AG04449 (cell line): ENCODE measurements at places on chromosomes 4 and X.

GRCh38 chrX:17805120-17805519 is 56.0 kb downstream of the RAI2 start:
- no peak for DNase-seq

- DNase-seq, result no peak
These were observed 39.6 kb upstream of the BBS12 start for GRCh38 chr4:122692641-122693520.

- no peak for DNase-seq
These were observed 676.6 kb downstream of the FAT4 start for GRCh38 chr4:125991398-125991797.

GRCh38 chrX:7139202-7140081 is 8.1 kb upstream of the STS start:
- peak; percentile 44 for DNase-seq

- DNase-seq, result no peak
These were observed 72.9 kb downstream of the LRP2BP start for GRCh38 chr4:185322803-185323202.

GRCh38 chrX:95383778-95384177 is 1300.9 kb upstream of the DIAPH2 start:
- DNase-seq, result no peak

GRCh38 chr4:54139332-54139731 is 39.4 kb downstream of the GSX2 start:
- no peak for DNase-seq

DNA sequence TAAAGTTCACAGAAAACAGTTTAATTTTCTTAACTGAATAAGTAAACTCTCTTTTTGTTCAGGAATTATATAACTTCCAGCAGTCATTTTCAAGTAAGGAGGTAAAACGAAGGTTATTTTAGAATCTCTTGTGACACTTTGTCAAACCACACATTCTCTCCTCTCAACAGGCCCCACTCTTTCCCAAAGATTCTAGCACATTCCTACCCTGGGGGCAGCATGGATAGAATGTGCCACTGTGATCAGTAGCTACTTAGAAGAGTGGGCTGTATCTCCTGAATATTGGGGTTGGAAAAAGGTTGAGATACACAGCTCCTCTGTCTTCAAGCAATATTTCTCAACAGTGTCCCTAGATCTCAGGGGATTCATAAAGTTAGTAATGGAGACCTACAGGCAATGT is 157.6 kb downstream of the EMCN start:
- no peak for DNase-seq

- no peak for DNase-seq
These were observed 15.4 kb upstream of the JADE1 start for GRCh38 chr4:128793859-128794672.

DNA sequence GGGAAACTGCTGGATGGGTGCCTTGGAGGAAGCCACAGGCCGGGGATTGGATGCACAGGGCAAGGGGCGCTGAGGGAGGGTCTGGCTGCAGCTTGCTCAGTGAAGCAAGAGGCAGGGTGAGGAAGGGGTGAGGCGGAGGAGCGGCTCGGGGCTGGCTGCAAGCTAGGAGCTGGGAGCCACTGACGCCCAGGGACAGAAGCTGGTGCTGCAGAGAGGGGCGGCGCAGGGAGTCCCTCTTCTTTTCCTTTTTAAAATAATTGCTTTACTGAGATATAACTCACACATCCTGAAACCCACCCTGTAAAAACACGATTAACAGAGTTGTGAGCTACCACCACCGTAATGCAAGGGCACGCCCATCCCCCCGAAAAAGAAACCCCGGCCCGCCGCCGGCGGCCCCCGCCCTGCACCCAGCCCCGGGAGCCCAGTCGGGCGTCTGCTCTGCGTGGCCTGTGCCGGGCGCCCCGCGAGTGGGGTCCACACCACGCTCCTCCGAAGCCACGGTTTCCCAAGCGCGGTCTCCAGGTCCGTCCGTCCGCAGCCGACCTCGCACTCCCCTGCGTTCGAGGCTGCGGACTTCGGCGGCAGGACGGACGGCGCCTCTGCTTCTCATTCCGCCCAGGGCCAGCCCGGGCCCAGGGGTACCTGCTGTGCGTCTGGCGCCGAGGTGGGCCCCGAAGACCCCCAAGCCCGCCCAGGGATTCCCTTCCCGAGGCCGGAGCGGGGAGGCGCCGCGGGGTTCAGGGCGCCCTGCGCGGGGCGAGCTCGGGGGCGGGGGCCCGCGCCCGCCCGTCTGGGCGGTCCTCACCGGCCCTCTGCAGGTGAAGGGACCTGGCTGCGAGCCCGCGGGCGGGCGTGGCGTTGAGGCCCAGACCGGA is 866 bp upstream of the UVSSA start:
- DNase-seq, result no peak

DNA sequence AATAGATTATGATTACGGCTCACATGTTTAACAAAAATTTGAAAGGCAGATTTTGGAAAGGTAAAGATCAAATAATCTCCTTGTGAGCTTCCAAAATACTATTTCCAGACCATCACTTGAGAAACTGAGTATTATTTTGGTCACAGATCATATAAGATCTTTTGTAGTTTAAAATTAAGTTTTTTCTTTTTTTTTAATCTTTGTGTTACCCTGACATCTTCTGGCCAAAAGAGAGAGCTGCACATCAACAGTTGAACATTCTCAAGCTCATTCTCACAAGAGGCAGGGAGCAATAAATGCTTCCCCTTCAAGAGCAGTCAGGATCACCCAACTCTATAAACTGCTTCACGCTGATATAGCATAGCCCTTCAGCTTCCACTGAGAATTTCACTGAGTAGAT is 15.9 kb downstream of the TMEM192 start:
- DNase-seq, result no peak

DNA sequence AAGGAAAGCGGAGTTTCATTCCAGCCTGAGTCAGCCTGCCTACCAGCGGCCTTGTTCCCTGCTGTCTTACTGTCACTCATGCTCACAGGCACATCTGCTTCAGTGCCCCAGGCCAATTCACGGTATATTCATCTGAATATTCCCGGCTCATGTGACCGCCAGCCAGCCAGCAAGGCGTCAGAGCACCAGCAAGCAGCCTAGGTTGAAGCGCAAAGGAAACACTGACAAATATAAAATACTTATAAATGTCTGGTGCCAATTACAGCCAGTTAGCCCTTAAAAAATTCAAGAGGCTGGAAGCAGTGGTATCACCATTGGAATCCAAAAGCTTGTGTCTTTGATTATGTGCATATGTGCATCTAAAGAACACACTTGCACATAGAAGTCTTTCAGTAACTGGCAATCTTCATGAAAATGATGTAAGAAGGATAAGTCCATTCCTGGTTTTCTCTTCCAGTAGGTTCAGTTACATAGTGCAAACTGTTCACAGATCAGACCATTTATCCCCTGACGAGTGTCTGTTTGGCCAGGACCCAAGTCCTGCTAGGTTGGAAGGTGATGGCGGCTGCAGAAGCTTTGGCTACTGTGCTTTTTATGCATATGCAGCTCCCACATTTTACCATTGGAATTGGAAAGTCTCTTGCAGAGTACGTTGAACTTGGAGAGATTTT is 61.3 kb downstream of the LUZP4 start:
- no peak for DNase-seq

- DNase-seq, result no peak
These were observed 300.1 kb downstream of the SPRY1 start for GRCh38 chr4:123696687-123697086.

GRCh38 chr4:53365121-53365485 is 758 bp downstream of the SCFD2 start:
- no peak for DNase-seq

- peak; percentile 16 for DNase-seq
These were observed 26.0 kb upstream of the YTHDC1 start for GRCh38 chr4:68375667-68376559.

DNA sequence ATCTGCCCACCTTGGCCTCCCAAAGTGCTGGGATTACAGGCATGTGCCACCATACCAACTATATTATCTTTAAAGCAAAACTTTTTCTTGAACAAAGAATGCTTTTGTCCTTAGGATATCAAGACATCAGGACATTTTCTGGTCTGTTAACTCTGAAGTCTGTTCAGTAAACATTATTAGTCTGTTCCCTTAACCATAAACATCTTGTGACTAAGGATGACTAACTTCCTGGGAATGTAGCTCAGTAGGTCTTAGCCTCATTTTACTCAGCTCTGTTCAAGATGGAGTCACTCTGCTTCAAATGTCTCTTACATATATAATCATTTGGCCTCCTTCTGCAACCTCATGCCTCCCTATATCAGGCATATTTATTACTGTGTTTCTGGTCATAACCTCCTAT is 122.9 kb downstream of the UBE2NL start:
- no peak for DNase-seq

DNA sequence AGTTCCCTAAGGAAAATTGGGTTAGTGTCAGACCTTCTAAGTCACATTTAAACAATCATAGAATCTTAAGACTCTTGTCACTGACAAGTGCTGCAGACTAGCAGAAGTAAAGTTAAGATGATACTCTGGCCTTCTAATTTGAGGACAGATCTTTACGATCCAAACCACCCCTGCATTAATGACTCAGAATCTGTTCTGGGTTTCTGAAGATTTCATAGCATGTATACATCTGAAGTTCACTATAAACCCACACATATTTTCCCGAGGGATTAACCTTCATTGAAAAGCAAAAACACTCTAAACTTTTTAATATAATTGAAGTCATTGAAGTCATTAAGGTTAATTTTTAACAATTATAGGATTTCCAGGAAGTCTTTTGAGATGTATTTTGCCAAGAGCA is 674.3 kb downstream of the IQCM start:
- DNase-seq, result no peak

DNA sequence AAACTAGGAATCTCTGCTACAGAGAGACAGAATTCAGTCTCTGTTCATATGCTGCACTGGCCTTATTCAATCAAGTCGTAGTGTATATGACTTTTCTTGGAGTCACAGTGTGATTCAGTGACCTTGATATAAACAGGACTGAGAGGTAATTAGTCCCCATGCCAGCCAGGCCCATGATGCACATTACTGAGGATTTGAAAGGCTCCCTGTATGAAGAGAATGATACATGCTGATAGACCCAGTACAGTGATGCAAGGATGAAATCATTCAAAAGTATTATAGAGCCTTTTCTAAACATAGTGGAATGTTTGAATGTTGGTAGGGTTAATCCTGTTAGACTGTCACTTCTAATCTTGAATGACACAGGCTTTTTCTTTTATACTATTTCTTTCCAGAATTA is 34.1 kb downstream of the ANXA3 start:
- no peak for DNase-seq

GRCh38 chrX:119190831-119191230 is 45.3 kb upstream of the PGRMC1 start:
- no peak for DNase-seq

GRCh38 chr4:79250887-79251286 is 75.0 kb downstream of the NAA11 start:
- DNase-seq, result no peak

GRCh38 chr4:74942251-74942917 is 9.5 kb downstream of the PARM1 start:
- no peak for DNase-seq

DNA sequence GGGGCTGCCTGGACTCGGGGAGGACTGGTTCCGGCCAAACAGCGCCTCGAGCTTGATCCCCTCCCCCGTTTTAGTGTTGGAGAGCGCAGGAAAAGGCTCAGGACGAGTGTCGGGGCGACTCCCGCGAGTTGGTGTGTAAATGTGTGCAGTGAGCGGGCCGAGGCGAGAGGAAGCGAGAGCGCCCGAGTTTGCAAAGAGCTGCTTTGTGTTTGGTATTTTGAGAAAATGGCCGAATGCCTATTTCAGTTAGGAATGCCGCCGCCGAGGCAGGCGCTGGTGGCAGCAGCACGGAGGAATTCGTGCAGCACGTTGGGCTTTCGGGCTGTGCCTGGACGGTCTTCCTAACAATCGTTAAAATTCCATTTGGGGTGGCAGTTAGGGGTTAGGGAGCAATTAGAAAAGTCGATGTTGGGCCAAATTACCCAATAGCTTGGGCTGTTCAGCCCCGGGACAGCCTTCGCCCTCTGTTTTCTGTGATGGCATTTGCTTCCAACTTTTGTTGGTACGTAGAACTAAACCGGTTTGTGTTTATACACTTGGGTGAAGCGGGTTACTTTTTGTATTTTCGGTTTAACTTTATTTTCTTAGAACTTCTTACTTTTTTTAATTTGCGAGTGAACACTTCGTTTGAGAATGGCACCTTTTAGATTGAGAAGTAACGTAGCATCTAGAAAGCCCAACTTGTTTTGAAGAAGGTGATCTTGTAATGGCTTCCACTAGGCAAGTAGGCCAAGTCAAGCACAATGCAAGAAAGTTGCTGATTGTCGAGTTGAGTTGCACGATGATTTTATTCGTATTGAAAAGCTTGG is 1.6 kb downstream of the REST start:
- no peak for DNase-seq

DNA sequence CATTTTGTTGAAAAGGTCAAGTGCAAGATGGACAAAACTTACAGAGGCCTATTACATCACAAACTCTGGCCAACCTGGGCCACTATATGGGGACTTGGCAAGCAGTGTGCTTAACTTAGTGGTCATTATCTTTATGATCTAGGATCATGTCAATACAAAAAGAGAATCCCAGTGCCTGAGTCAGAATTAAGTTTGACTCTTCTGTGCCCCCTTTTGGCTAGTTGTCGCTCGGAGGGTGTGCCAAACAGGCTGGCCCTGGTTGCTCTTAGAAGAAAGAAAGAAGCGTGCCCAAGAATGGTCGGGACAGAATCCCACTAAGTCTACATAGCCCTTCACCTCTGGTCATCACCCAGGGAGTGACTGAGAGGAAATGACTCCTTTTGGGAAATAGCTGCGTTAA is 100.1 kb downstream of the EIF4E start:
- DNase-seq, result no peak

DNA sequence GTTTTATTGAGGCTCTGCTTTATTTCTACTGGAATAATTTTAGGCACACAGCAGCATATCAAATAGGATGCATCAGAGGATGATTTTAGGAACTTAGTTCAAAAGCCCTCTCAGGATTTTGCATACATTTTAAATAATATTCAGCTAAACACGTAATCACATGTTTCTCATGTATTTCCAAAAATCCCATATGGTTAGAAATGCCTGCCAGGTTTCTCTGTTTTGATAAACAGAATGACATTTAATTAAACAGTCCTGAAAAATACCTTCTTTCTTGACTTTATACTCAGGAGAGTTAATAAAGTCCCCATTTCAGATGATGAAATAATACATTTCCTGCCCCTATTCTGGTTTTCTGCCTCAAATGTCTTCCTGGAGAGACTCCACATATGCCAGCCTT is 86.5 kb upstream of the AMELX start:
- no peak for DNase-seq

GRCh38 chr4:1206299-1207156 is 34.1 kb upstream of the SPON2 start:
- no peak for DNase-seq

- DNase-seq, result peak; percentile 76
These were observed 57.7 kb upstream of the ATXN3L start for GRCh38 chrX:13377550-13377934.

GRCh38 chr4:19720610-19721009 is 531.1 kb upstream of the SLIT2 start:
- DNase-seq, result no peak

DNA sequence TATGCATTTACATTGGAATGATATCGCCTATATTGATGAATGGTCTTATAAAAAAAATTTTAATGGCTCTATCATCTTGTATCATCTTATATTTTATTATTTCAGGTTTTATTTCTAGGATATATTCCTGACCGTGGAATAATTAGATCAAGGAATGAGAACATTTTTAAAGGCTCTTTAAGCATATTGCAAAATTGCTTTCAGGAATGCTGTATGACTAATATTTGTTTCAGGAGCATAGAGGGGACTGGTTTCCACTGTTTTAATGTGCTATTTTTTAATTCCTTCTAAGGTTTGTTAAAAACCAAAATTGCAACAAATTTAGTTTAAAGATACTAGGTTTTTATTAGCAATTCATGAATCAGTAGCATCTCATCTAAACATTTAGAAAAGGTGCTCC is 120.2 kb downstream of the BMPR1B start:
- no peak for DNase-seq

GRCh38 chr4:109121561-109121960 is 180.9 kb downstream of the COL25A1 start:
- DNase-seq, result no peak
